ENCODE measurements at places on chromosomes 5 and 9. TPM values are rescaled to one million over a fixed set of nuclear protein-coding genes. Genes with fewer than 3 reads are reported as not detected.

- peak; percentile 58 for DNase-seq
These were observed 1.6 kb downstream of the DMRT2 start for GRCh38 chr9:1051584-1052275.

The C5orf52 gene
- not detected for polyA plus RNA-seq

DNA sequence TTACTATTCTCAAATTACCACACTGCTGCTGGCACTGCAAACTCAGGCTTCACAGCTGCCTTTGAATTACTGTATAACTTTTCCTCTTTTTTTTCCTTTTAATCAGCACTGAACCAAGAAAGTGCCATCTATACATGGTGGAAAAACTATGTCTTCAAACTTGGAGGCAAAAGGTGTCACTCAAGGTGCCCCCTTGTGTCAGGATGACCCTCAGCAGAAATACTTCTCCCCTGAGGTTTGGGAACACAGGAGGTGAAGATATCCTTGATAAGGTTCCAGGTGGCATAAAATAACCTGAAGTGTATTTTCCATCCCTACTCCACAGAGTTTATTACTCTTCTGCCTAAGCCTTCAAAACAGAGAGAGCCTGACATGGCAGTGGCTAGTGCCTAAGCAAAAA lies 14.5 kb downstream of the FRMD3 start:
- DNase-seq: no peak

The ENDOG gene
- 12.2 TPM for polyA plus RNA-seq

The NIM1K gene
- polyA plus RNA-seq: 0.30 TPM

- peak; percentile 63 for DNase-seq
These were observed 487.3 kb downstream of the CCDC171 start for GRCh38 chr9:16039988-16040761.

DNA sequence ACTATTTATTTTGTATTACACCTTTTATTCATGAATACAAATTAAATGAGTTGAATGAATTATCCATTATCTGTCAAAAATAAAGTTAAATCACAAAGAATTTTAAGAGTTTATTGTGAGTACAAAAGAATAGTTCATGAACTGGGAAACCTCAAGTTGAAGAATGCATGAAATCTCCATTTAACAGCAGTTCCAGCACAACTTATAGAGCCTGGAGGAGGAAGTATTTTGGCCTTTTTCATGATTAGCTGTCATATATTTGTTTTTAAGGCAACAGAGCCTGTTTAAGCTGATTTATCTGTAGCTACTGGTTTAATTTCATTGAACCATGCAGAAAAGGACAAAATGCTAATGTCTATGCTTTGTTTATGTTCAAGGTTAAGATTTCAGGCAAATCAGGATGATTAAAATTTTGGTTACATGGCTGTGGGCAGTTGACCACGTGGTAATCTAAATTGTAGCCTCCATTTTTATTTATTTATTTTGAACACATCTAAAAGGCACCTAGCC lies 12.2 kb downstream of the SPINK1 start:
- no peak for DNase-seq

The LAMC3 gene
- polyA plus RNA-seq: 2.8 TPM

The BARHL1 gene
- not detected for polyA plus RNA-seq

The POU5F2 gene
- polyA plus RNA-seq: not detected

Measured in muscle of back (tissue), 13 donors.